ENCODE measurements at places on chromosomes 12 and 14. TPM values are rescaled to one million over a fixed set of nuclear protein-coding genes. Genes with fewer than 3 reads are reported as not detected.

GRCh38 chr12:9345171-9345570 lies 137.0 kb upstream of the PZP start:
- H3K27me3 ChIP-seq = no peaks in the 10 kb centered on the region
- H3K27ac ChIP-seq = no peak overlapping the region
- no peak for DNase-seq
- H3K36me3 ChIP-seq = no peaks in the 10 kb centered on the region

DNA sequence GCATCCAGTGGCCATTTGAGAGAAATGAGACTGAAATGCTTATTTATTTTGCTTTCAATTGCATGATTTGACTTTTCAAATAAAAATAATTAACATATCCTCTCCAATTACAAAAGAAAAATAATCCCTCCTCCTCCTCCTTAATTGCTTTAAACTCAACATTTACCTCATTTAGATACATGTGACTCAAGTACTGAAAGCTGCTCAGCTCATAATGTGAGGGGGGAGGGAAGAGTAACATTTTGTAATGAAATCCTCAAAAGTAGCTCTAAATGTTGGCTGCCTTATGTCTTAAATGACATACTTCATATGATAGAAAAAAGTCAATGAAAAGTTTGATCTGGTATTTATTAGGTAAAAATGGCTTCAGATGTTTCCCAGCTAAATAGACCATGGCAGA lies 29.0 kb downstream of the DACT1 start:
- H3K36me3 ChIP-seq = no peaks in the 10 kb centered on the region
- no peak for DNase-seq
- peak overlapping the region; percentile 97 for H3K27ac ChIP-seq
- no peak overlapping the region for H3K4me3 ChIP-seq
- no peaks in the 10 kb centered on the region for H3K27me3 ChIP-seq
- peaks cover 90% of the 10 kb centered on the region for H3K4me1 ChIP-seq

A2ML1 gene
- total RNA-seq = not detected

- no peak overlapping the region for H3K4me3 ChIP-seq
- no peak overlapping the region for H3K27ac ChIP-seq
- H3K36me3 ChIP-seq = no peaks in the 10 kb centered on the region
- no peaks in the 10 kb centered on the region for H3K4me1 ChIP-seq
These were observed 202.7 kb upstream of the GARIN6 start for GRCh38 chr12:99444859-99445316.

SCN8A gene
- total RNA-seq = 3.9 TPM

GCH1 gene
- total RNA-seq = 3.5 TPM

DNA sequence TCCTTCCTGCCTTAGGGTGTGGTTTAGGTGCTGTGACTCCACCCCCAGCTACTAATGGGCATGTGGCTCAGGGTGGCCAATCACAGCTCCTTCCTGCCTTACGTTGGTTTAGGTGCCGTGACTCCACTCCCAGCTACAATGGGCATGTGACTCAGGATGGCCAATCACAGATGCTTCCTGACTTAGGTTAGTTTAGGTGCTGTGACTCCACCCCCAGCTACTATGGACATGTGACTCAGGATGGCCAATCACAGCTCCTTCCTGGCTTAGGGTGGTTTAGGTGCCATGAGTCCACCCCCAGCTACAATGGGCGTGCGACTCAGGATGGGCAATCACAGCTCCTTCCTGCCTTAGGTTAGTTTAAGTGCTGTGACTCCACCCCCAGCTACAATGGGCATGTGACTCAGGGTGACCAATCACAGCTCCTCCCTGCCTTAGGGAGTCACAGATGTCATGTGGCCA lies 163.9 kb downstream of the TBX5 start:
- no peaks in the 10 kb centered on the region for H3K27me3 ChIP-seq
- H3K27ac ChIP-seq = no peak overlapping the region
- H3K36me3 ChIP-seq = no peaks in the 10 kb centered on the region
- no peak for DNase-seq
- no peak overlapping the region for H3K4me3 ChIP-seq

GRCh38 chr12:52496590-52497071 lies 3.6 kb upstream of the KRT6A start:
- DNase-seq = peak; percentile 75
- no peak overlapping the region for H3K27ac ChIP-seq
- H3K4me3 ChIP-seq = no peak overlapping the region
- no peaks in the 10 kb centered on the region for H3K36me3 ChIP-seq
- H3K4me1 ChIP-seq = peaks cover 7% of the 10 kb centered on the region

BCL7A gene
- 16.2 TPM for total RNA-seq

DNA sequence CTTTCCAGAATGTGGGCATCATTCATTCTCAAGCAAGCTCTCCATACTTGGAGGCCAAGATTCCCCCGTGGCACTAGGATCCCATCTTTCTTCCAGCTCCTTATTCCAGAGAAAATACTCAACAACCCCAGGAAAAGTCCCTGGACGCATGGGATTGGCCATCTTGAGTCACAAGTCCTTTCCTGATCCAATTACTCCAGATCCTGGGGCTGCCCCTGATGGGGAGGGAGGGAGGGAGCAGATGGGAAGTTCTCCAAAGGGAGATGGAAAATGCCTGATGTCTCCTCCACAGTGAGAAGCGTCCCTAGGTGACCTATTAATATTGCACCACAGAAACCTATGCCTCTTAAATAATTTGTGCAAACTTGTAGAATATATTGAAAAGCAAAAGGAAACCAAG lies 12.4 kb upstream of the KCNK13 start:
- no peaks in the 10 kb centered on the region for H3K36me3 ChIP-seq
- H3K4me3 ChIP-seq = no peak overlapping the region

GRCh38 chr14:93978735-93979134 lies 2.4 kb upstream of the ASB2 start:
- H3K27ac ChIP-seq = peak overlapping the region; percentile 51
- DNase-seq = no peak
- no peaks in the 10 kb centered on the region for H3K36me3 ChIP-seq
- peaks cover 47% of the 10 kb centered on the region for H3K4me1 ChIP-seq
- H3K27me3 ChIP-seq = no peaks in the 10 kb centered on the region

DNA sequence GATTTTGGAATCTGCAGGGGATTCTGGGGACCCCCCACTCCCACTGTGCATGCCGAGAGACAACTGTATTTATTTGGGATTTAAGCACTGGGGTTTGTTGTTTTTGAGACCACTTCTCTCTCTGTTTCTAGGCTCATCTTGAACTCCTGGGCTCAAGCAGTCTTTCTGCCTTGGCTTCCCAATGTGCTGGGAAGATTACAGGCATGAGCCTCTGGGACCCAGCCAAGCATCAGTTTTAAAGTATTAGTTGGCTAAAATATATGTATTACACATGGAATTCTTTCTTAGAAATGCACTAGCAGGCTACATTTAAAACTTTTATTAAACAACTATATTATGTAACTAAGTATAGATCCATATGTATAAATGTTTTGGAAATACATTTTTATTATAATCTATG lies 78.3 kb downstream of the AEBP2 start:
- H3K27me3 ChIP-seq = no peaks in the 10 kb centered on the region
- H3K4me3 ChIP-seq = no peak overlapping the region
- H3K36me3 ChIP-seq = peaks cover 19% of the 10 kb centered on the region

- no peaks in the 10 kb centered on the region for H3K4me1 ChIP-seq
- no peaks in the 10 kb centered on the region for H3K36me3 ChIP-seq
- no peak for DNase-seq
- H3K4me3 ChIP-seq = no peak overlapping the region
- no peaks in the 10 kb centered on the region for H3K27me3 ChIP-seq
These were observed 174.6 kb upstream of the C14orf180 start for GRCh38 chr14:104404922-104405321.

DNA sequence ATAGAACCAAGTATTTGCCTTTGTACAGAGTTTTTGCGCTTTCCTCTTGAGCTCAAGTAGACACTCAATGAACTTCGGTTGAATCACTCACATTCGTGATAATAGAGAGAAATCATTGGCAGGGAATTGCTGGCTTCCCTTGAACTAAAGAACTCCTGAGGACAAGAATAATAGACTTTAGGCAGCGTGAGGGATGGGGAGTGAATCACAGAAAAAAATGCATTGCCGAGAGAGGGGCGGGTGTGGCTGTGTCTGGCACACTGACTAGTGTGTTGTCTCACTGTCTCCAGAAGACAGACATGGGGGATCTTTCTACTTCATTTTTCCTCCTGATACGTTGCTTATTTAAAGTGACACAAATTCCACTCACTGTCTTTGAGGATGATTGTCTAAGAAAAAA lies 805.2 kb downstream of the BCL11B start:
- H3K27me3 ChIP-seq = no peaks in the 10 kb centered on the region
- no peak overlapping the region for H3K27ac ChIP-seq
- no peaks in the 10 kb centered on the region for H3K36me3 ChIP-seq
- DNase-seq = no peak
- no peak overlapping the region for H3K4me3 ChIP-seq

- peaks cover 4% of the 10 kb centered on the region for H3K4me1 ChIP-seq
- no peaks in the 10 kb centered on the region for H3K36me3 ChIP-seq
- H3K4me3 ChIP-seq = no peak overlapping the region
- H3K27ac ChIP-seq = no peak overlapping the region
These were observed 3.9 kb upstream of the POC1B start for GRCh38 chr12:89529738-89530137.

- no peaks in the 10 kb centered on the region for H3K4me1 ChIP-seq
- DNase-seq = no peak
- H3K27ac ChIP-seq = no peak overlapping the region
- H3K27me3 ChIP-seq = no peaks in the 10 kb centered on the region
- H3K4me3 ChIP-seq = no peak overlapping the region
These were observed 17.8 kb downstream of the TAS2R50 start for GRCh38 chr12:10968765-10969456.

- peak overlapping the region; percentile 87 for H3K27ac ChIP-seq
- H3K4me1 ChIP-seq = peaks cover 76% of the 10 kb centered on the region
These were observed 14.0 kb downstream of the ZNF664 start for GRCh38 chr12:123987022-123987421.

GRCh38 chr14:93099643-93100042 lies 16.1 kb downstream of the ITPK1 start:
- H3K4me3 ChIP-seq = no peak overlapping the region
- no peak for DNase-seq
- no peaks in the 10 kb centered on the region for H3K27me3 ChIP-seq
- H3K27ac ChIP-seq = no peak overlapping the region
- no peaks in the 10 kb centered on the region for H3K4me1 ChIP-seq

- no peaks in the 10 kb centered on the region for H3K36me3 ChIP-seq
- no peak overlapping the region for H3K27ac ChIP-seq
- peak; percentile 93 for DNase-seq
- H3K4me3 ChIP-seq = no peak overlapping the region
These were observed 16.4 kb upstream of the SP7 start for GRCh38 chr12:53352331-53353256.

DNA sequence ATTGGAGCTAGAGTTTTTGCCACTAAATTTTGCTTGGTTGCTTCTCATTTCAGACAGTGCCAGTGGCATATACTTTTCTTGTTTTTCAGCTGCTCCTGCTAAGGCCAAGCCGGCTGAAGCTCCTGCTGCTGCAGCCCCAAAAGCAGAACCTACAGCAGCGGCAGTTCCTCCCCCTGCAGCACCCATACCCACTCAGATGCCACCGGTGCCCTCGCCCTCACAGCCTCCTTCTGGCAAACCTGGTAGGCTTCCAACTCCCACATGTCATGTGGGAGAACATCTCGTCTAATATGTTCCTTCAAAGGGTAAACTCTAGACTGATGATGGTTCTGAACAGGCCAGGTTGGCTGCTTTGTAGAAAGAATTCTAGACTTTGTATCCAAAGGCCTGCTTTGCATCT lies 11.0 kb downstream of the DLST start:
- no peak overlapping the region for H3K27ac ChIP-seq
- peaks cover 75% of the 10 kb centered on the region for H3K36me3 ChIP-seq
- H3K4me3 ChIP-seq = no peak overlapping the region
- H3K4me1 ChIP-seq = no peaks in the 10 kb centered on the region

DNA sequence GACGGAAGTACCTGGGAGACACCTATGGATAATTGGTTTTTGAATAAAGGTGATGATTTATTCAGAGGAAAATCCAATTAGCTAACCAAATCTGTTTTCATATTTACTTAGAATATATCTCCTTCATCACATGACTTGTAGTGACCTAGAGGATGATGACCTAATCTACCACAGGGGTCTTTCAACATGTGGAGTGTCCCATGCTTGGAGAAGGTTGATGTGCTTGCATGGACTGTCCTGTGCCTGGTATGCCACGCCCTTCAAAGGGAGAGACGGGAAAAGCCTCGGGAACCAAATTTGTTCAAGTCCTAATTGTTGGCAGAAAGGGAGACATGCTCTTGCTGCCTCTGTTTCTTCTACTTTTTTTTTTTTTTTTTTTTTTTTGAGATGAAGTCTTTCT lies 11.8 kb upstream of the PAPLN start:
- no peaks in the 10 kb centered on the region for H3K36me3 ChIP-seq
- H3K4me3 ChIP-seq = no peak overlapping the region
- no peaks in the 10 kb centered on the region for H3K27me3 ChIP-seq
- H3K4me1 ChIP-seq = no peaks in the 10 kb centered on the region

OR6J1 gene
- total RNA-seq = not detected

MIP gene
- not detected for total RNA-seq

MOK gene
- 29.7 TPM for total RNA-seq

DNA sequence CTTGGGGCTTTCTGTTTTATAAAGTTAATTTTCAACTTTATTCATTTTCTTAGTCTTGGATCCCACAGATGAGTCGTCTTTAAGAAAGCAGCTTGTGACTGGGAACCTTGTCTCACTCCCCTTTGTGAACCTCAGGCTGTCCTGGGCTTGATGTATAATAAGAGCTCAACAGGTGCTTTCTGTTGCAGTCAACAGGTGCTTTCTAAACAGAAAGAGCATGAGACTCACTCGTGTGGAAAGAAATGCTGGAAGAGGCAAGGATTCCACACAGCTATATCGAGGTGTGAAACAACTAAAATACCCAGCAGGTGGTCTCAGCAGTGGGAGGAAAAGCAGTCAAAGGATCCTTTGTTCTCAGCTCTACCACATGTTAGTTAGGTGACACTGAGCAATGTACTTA lies 398.9 kb downstream of the EGLN3 start:
- H3K27me3 ChIP-seq = no peaks in the 10 kb centered on the region
- H3K36me3 ChIP-seq = no peaks in the 10 kb centered on the region
- no peak for DNase-seq
- no peak overlapping the region for H3K27ac ChIP-seq
- H3K4me1 ChIP-seq = no peaks in the 10 kb centered on the region

RIPK3 gene
- total RNA-seq = 0.24 TPM

- no peaks in the 10 kb centered on the region for H3K4me1 ChIP-seq
- DNase-seq = no peak
- no peak overlapping the region for H3K27ac ChIP-seq
These were observed 78.9 kb downstream of the PIK3C2G start for GRCh38 chr12:18340186-18340585.

DNA sequence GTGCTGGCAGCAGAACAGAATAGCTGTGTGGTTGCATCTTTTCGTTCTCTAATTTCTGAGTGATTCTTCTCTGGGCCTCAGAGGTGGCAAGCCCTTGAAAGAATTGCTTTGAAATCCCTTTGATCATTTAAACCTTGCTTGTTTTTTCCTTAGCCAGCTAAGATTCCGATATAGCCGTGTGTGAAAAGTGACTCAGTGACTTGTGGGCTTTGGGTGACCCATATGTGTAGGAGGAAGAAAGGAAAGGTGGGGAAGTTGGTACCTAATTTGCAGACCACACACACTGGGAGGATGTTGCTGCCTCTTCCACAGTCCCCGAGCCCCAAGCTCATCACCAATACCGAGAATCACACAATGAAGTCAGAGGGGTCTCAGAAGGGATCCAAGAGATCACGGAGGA lies 18.8 kb downstream of the SLC24A4 start:
- H3K27ac ChIP-seq = no peak overlapping the region
- no peaks in the 10 kb centered on the region for H3K36me3 ChIP-seq
- no peaks in the 10 kb centered on the region for H3K4me1 ChIP-seq
- peaks cover 4% of the 10 kb centered on the region for H3K27me3 ChIP-seq
- no peak for DNase-seq
- no peak overlapping the region for H3K4me3 ChIP-seq
